ENCODE measurements at places on chromosomes 12 and 14.

DNA sequence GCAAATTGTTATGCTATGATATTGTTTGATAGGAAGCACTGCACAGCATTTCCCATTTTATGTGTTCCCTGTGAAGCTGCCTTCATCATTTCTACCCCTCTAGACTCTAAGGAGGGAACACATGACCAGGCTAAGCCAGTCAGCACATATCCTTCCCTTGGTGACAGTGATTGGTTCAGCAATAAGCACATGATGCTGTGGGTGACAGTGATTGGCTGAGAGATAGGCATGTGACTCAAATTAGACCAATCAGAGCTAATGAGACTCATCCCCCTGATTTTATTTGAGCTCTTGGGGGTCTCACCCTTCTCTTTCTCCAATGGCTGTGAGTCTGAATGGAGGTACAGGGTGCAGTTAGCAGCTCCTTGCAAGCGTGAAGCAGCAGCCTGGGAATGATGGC, 195.2 kb downstream of the NUAK1 start:
- no peak for DNase-seq

- no peak for DNase-seq
Measured at GRCh38 chr14:23861666-23862065, 91.9 kb upstream of the DHRS4 start.

DNA sequence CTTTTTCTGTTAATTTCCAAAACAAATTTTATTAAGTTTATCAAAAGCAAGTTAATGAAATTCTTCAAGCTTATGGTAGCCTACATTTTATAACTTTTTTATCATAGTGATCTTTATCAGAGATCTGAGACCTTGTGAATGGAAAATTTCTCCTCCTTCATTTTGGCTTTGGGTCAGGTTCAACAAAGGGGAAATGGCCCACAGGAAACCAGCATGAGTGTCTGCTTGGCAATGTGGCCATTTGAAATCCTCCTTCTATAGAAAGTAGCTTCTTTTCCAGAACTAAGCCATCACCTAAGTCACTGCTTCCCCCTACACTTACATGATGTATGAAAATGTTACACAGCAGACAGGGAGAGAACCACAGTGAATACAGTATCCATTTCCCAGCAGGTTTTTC, 1.6 kb downstream of the RHOJ start:
- no peak for DNase-seq

DNA sequence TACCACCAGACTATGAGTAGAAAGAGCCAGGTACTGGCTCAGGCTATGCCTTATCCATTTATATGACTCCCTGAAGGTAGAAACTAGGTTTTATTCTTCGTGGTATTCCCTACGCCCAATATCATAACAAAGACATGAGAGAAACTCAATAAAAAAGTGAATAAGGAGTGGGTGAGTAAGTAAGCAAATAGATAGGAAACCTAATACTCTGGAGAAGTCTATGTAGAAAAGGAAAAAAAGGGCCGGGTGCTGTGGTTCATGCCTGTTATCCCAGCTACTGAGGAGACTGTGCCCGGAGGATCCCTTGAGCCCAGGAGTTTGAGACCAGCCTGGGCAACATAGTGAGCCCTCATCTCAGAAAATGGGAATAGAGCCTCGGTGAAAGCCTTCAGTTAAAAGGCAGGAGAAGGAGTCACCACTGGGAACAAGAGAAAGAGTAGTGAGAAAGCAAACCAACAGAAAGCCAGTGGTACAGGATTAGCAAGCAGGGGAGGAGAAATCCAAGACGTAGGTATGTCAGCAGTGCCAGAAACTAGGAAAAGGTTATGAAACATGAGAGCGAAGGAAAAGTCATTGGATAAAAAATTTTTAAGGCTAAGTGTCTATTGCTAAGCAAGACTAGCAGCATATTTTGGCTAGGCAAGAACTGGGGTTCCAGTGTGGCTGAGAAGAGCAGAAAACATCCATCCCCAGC, 6.0 kb upstream of the OR6J1 start:
- no peak for DNase-seq

- no peak for DNase-seq
Measured at GRCh38 chr14:71198687-71199086, 291.4 kb downstream of the PCNX1 start.

Measured in CD4-positive, alpha-beta T cell treated with Interleukin-4 for 1 hour (primary cell).